Adipocyte (in vitro differentiated cells): ENCODE measurements at places on chromosomes 1 and 21.

DNA sequence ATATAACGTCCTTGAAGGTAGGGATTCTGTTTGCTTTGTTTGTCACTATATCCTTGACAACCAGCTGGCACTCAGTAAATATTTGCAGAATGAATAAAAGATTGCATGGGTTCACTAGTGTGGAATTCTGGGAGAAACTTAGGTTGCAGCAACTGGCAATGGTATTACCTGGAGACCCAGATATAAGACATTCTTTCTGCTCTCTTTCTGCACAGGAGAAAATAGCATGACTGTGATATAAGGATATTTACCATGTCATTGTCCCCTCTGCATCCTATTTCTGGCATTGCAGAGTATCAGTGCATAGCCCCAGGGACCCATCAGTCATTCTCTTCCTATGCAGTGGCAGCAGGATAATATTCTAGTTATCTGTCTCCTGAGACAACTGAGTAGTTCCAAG is 308.9 kb upstream of the LRRC7 start:
- no peak for DNase-seq

DNA sequence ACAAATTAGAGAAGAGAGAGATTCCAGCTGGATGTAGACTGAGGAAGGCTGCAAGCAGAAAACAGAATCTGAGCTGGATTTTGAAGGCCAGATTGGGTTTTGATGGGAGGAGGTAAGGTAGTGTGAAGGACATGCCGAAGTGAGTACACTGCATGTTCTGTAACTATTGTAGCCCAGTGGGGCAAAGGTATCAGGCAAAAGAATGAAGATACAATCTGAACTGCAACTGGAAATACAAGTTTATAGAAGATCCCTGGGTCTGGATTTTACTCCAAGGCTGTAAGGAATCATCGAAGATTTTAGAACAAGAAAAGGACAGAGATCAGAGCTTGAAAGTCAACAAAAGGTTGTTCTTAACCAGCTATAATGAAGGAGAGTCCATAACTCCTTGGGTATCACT is 382.0 kb downstream of the KCNH1 start:
- no peak for DNase-seq

GRCh38 chr1:240947438-240948224 is 335.7 kb upstream of the GREM2 start:
- no peak for DNase-seq

GRCh38 chr1:161379071-161379470 is 11.4 kb upstream of the CFAP126 start:
- no peak for DNase-seq
